ENCODE measurements at places on chromosomes 7 and 10. TPM values are rescaled to one million over a fixed set of nuclear protein-coding genes. Genes with fewer than 3 reads are reported as not detected.

SLC29A4 gene
- total RNA-seq, result 1.2 TPM

P4HA1 gene
- total RNA-seq, result 387 TPM

MSS51 gene
- total RNA-seq, result 1.0 TPM

GRCh38 chr7:17302575-17303142, 4.2 kb downstream of the AHR start:
- H3K27me3 ChIP-seq, result no peaks in the 10 kb centered on the region
- H3K4me1 ChIP-seq, result peaks cover 62% of the 10 kb centered on the region
- no peaks in the 10 kb centered on the region for H3K36me3 ChIP-seq

DNA sequence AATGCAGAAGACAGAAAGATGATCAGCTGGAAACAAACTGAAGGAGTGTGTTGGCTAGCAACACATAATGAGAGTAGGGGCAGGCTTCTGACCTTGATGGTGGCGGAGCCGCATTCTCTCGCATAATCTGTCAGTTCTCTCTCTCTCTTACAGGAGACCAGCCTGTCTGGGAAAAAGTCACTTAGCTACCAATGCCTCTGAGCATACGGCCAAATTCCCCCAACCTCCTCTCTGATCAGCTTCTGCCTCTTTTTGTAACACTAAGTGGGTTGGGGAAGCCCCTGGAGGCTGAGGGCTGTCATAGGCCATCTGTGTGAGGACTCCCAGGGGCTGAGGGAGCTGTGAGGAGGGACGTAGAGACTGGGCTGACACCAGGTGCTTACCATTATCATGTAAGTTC, 104.6 kb downstream of the HIPK2 start:
- no peak overlapping the region for H3K4me3 ChIP-seq
- H3K27ac ChIP-seq, result no peak overlapping the region
- no peaks in the 10 kb centered on the region for H3K27me3 ChIP-seq
- peaks cover 10% of the 10 kb centered on the region for H3K4me1 ChIP-seq

DNA sequence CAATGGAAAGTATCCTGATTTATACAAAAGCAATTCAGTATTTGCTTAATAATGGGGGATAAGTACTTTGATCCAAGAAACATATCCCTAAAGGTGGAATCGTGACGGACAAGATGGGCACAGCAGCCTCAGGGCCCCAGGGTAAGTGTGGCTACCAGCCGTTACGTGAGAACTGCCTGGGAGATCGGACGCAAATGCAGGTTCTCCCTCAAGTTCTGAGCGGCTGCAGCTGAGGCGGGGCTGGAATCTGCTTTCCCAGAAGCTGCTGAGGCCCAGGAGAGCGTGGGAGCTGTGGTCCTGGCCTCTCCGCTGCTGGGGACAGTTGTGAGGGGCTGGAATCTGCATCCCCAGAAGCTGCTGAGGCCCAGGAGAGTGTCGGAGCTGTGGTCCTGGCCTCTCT, 13.5 kb downstream of the FOXL3 start:
- no peaks in the 10 kb centered on the region for H3K36me3 ChIP-seq
- H3K4me1 ChIP-seq, result no peaks in the 10 kb centered on the region
- no peak overlapping the region for H3K4me3 ChIP-seq
- no peak for DNase-seq

DNA sequence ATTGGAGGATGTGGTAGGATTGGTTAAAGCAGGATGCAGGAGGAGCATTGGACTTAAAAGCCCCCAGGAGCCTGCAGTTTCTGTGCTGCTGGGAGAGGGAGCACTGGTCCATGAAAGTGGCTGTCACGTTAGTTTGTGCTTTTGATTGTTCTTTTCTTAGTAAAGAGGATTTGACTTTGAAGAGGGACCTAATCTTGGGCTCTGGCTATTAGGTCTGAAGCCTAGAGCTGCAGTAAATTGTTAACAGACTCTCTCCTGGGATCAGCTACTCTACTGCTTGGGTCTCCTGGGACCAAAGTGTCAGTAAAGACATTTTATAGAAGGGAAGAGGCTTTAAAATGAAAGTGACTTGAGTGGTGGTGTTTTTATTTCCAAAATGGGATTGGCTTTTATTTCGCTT, 3.7 kb downstream of the ZFYVE27 start:
- peaks cover 11% of the 10 kb centered on the region for H3K4me1 ChIP-seq
- H3K36me3 ChIP-seq, result peaks cover 18% of the 10 kb centered on the region
- H3K4me3 ChIP-seq, result no peak overlapping the region
- no peak for DNase-seq

DNA sequence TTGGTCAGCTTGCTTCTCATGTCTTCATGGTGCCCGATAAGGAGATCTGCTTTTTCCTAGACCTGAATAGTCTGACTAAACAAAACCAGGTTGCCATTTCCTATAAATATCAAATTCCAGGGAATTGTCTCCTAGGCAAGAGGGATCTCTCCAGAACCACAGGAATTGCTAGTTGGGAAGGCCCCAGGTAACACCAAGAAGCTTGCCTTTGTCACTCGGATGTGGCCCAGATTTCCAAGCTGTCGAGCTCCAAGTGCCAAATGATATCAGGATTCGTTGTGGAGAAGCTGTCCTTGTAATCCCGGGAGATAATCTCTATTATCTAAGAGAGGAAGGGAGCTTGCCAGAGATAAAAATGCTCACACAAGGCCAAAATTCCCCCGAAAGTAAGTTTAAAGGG, 1288.5 kb upstream of the AUTS2 start:
- no peaks in the 10 kb centered on the region for H3K27me3 ChIP-seq
- no peak overlapping the region for H3K27ac ChIP-seq
- H3K4me1 ChIP-seq, result no peaks in the 10 kb centered on the region
- DNase-seq, result no peak
- H3K4me3 ChIP-seq, result no peak overlapping the region
- no peaks in the 10 kb centered on the region for H3K36me3 ChIP-seq

GRCh38 chr10:17438583-17438982, 15.8 kb downstream of the ST8SIA6 start:
- no peak overlapping the region for H3K4me3 ChIP-seq
- H3K27me3 ChIP-seq, result peaks cover 34% of the 10 kb centered on the region
- no peak overlapping the region for H3K27ac ChIP-seq
- H3K36me3 ChIP-seq, result no peaks in the 10 kb centered on the region

DNA sequence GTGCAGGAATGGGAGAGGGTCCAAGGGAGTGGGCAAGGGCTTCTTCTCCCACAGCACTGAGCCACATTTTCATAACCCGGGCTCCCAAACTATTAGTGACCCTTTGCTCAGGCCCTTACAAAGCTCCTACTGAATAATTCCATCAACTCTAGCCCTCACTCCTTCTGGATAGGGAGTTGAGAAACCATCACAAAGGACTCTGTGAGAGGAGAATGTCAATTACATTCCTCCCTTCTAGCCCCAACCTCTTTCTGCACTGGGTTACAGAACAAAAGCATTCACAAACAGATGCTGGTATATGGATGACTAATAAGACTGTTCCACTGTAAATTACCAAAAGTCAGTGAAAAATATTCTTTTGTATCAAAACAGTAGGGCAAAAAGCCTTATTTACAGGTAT, 203.7 kb downstream of the SORCS1 start:
- DNase-seq, result no peak
- no peak overlapping the region for H3K4me3 ChIP-seq
- no peaks in the 10 kb centered on the region for H3K27me3 ChIP-seq
- no peak overlapping the region for H3K27ac ChIP-seq
- H3K4me1 ChIP-seq, result no peaks in the 10 kb centered on the region

DNA sequence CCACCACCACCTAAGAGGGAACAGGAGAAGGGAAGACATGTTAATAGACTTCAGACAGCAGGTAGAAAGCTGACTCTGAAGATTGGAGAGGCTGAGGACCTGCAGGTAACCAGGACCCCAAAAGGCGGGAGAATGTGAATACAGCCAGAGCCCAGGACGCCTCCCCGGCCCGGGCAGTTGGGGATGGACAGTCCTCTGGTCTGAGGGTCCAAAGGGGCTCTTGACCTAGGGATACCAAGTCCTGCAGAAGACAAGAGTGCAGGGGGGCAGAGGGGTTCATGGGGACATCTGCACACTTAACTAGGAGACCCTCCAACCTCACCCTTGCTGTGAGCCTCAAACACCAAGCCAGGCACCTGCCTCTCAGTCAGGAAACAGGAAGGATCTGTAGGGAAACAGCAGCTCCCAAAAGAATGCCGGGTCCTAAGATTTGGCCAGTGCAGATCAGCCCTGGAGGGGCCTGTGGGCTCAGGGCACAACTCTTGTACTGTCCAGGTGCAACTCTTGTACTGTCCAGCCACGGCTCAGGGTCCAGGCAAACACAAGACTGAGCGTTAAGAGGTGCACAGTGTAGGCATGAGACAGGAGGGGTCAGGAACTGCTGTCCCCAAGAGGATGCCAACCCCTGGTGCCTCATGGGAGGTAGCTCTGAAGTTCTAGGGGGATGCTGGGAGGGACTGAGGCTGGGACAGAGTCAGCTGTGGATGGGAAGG, 2.3 kb upstream of the STK32C start:
- H3K27ac ChIP-seq, result no peak overlapping the region
- no peaks in the 10 kb centered on the region for H3K4me1 ChIP-seq
- no peak for DNase-seq
- H3K27me3 ChIP-seq, result no peaks in the 10 kb centered on the region
- no peak overlapping the region for H3K4me3 ChIP-seq
- no peaks in the 10 kb centered on the region for H3K36me3 ChIP-seq
